ENCODE measurements at places on chromosomes 6 and 20. TPM values are rescaled to one million over a fixed set of nuclear protein-coding genes. Genes with fewer than 3 reads are reported as not detected.

The PSMB1 gene
- polyA plus RNA-seq, result 332 TPM

The LY6G6D gene
- not detected for polyA plus RNA-seq

The ENPP4 gene
- 46.4 TPM for polyA plus RNA-seq

The FGD2 gene
- not detected for polyA plus RNA-seq

The CBLN4 gene
- 24.9 TPM for polyA plus RNA-seq

The COL9A3 gene
- 1.8 TPM for polyA plus RNA-seq

The HTR1E gene
- 0.58 TPM for polyA plus RNA-seq

The ULBP2 gene
- polyA plus RNA-seq, result 9.5 TPM

The NMBR gene
- 1.1 TPM for polyA plus RNA-seq

The RWDD2A gene
- polyA plus RNA-seq, result 10.8 TPM

The SNAP25 gene
- polyA plus RNA-seq, result 1,248 TPM

The SLC35D3 gene
- polyA plus RNA-seq, result not detected

The KIAA0408 gene
- polyA plus RNA-seq, result 258 TPM

The ID4 gene
- 19.0 TPM for polyA plus RNA-seq

The LY86 gene
- not detected for polyA plus RNA-seq

The SLC18B1 gene
- polyA plus RNA-seq, result 27.9 TPM

The AVP gene
- polyA plus RNA-seq, result not detected

The CST4 gene
- not detected for polyA plus RNA-seq

The MOG gene
- 1.7 TPM for polyA plus RNA-seq

The SUMO4 gene
- polyA plus RNA-seq, result 2.7 TPM
